ENCODE measurements at places on chromosomes 11 and 22.
A peak's percentile ranks its signal among the peaks of the same experiment; 100 is the strongest.

GRCh38 chr11:117192401-117192875 is 6.7 kb upstream of the TAGLN start:
- no peak for DNase-seq

DNA sequence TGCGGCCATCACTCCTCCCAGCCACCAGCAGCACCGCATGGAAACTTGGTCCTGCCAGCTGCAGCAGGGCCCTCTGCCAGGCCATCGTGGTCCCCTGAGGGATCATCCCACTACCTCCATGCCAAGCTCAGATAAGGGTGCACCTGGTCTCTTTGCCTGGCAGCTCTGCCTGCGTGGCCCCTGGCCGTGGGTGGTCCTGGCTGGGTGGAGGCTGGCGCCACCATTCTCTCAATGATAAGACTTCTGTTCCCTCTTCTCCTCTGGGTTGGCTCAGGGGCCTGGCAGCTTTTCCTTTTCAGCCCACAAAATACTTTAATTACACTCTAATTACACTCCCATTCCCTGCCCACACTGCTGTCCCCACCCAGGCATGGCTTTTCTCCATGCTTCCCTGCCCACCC is 26.8 kb upstream of the TSKU start:
- DNase-seq, result no peak

- peak; percentile 28 for DNase-seq
Observed at GRCh38 chr11:110513259-110513801, 83.6 kb downstream of the FDX1 start.

- no peak for DNase-seq
Observed at GRCh38 chr22:42938976-42939375, 76.0 kb downstream of the PACSIN2 start.

GRCh38 chr11:134063991-134064747 is 4.7 kb upstream of the JAM3 start:
- no peak for DNase-seq

GRCh38 chr11:134066943-134067885 is 1.7 kb upstream of the JAM3 start:
- DNase-seq, result no peak

- DNase-seq, result peak; percentile 84
Observed at GRCh38 chr11:86696004-86696403, 23.6 kb upstream of the ME3 start.

DNA sequence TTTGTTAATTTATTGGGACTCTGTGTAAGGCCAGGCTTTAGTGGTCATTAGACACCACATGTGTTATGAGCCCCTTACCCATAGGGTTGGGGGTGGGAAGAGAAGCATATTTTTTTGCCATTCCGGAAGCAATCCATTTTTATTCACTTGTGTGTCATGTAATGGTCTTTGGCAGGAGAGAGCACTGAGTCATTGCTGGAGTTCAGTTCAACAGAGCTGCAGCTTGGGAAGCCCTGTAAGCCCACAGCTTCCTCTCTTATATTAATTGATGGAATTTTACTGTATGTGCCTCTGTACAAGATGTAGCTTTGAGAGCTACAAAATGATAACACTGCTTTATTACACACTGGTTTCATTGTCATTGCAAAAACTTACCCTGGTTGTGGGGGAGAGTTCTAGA is 177.3 kb upstream of the SORL1-AS1 start:
- DNase-seq, result peak; percentile 79

- DNase-seq, result no peak
Observed at GRCh38 chr11:117878314-117878938, 2.0 kb upstream of the FXYD6 start.

GRCh38 chr11:80103142-80103859 is 662.5 kb upstream of the TENM4 start:
- peak; percentile 90 for DNase-seq

GRCh38 chr11:73218830-73219215 is 742 bp downstream of the P2RY2 start:
- no peak for DNase-seq

GRCh38 chr22:41650229-41650628 is 29.1 kb downstream of the XRCC6 start:
- no peak for DNase-seq

DNA sequence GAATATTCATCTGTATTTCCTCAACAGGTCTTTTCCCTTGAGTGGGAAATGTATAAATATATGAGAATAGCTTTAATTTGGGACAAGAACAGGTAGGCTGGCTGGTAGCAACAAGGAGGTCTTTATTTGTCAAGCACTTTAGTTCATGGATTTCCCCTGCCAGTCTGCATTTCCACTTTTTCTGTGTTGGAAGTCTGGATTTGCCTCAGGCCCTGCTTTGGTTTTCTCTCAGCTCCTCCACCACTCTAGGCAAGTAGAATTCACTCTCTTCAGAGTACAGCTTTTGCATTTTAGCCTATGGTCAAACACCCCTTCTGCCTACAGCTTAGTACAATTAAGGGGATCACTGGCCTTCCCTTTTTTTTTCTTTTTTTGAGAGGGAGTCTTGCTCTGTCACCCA is 57.1 kb downstream of the QSER1 start:
- no peak for DNase-seq

GRCh38 chr11:1067812-1068496 is 6.7 kb upstream of the MUC2 start:
- no peak for DNase-seq

- DNase-seq, result no peak
Observed at GRCh38 chr11:125157953-125158680, 6.4 kb upstream of the PKNOX2 start.

DNA sequence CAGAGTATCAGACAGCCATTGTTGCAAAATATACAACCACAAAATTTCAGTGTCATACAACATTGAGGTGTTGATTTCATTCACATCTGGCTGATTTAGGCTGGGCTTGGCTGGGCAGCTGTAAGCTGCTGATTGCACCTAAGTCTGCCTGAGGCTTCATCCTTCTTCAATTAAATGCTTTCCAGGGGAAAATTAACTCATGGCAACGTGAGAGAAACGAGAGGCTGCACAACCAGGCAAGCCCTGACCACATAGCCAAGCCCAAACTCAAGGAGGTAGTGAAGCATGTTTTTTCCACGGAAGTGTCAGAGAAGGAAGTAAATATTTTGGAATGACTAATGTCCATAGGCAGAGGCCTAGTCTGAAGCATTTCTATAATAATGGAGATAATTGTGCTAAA is 273.8 kb upstream of the ZC3H12C start:
- DNase-seq, result no peak

- DNase-seq, result no peak
Observed at GRCh38 chr11:118240999-118241763, 11.0 kb downstream of the MPZL3 start.

- no peak for DNase-seq
Observed at GRCh38 chr11:86715611-86716010, 43.2 kb upstream of the ME3 start.

- no peak for DNase-seq
Observed at GRCh38 chr11:108807262-108807661, 142.4 kb downstream of the DDX10 start.

GRCh38 chr22:39415506-39415905 is 15.9 kb downstream of the TAB1 start:
- DNase-seq, result no peak

DNA sequence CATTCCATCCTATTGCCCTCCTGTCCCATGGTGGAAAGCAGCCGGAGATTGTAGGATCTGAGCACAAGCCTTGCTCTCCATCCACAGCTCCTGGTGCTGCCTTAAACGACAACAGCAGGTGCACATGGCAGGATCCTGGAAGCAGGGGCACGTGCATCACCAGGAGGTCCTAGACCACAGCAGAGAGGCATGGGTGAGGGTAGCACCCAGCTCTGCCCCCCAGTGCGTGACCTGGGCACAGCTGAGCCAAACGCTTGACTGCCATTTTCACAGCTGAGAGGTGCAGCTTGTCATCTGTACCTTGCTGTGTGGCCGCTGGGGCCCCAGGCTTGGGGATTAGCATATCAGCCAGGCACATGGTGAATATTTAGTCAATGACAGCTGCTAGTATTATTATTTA is 92.7 kb downstream of the NTM start:
- DNase-seq, result no peak

DNA sequence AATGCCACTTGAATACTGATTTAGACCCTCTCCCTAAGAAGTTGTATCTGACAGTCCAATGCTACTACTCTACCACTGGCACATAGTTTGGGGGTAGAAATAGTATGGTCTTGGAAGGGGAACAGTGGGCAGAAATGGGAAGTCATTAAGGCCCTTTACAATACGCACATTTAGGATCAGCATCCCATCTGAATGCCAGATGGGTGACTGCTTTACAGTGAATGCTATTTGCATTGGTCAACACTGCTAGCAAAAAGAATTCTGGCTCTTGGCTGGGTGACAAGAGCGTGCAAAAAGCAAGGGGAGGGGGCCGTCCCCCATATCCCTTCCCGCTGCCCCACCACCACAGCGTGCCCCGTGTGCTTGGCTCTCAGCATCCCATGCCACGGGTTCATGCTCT is 104.7 kb upstream of the BID start:
- DNase-seq, result peak; percentile 76

DNA sequence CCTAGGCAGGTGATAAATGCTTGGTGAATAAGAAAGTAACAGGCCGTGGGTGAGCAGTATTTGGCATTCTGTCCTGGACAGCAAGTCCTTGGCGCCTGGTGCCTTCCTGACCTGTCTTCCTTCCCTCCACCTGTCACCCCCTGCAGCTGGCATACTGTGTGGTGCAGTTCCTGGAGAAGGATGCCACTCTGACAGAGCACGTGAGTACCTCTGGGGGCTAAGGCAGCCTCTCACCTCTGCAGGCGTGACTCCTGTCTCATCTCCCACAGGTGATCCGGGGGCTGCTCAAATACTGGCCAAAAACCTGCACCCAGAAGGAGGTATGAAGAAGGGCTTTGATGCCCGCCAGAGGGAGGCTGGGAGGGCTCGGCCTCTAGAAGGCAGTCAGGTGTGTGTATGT is 4.4 kb downstream of the GPHA2 start:
- DNase-seq, result no peak

DNA sequence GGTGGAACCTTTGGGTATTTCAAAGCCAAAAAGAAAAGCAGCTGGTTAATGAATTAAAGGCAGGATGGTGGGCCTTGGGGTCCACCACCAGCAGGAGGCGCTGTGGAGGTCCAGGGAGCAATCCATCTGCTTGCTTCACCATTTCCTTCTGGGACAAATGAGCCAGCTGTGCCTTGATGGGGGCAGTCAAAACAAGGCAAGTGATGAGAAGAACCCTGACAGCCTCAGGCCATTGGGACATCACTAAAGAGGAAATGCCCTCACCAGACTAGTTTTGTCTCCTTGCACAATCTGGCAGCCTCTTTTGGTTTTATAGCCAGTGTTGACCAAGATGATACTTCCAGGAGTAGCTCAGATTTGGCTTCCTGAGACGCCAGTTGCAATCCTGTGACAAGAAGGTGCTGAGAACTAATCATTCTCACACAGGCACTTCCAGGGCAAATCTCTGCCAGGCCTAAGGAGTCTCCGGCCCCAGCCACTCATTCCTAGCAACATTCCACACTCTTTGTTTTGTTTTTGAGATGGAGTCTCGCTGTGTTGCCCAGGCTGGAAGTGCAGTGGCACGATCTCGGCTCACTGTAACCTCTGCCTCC is 38.2 kb upstream of the WEE1 start:
- DNase-seq, result peak; percentile 91

- no peak for DNase-seq
Observed at GRCh38 chr22:46004105-46004866, 27.3 kb upstream of the WNT7B start.

DNA sequence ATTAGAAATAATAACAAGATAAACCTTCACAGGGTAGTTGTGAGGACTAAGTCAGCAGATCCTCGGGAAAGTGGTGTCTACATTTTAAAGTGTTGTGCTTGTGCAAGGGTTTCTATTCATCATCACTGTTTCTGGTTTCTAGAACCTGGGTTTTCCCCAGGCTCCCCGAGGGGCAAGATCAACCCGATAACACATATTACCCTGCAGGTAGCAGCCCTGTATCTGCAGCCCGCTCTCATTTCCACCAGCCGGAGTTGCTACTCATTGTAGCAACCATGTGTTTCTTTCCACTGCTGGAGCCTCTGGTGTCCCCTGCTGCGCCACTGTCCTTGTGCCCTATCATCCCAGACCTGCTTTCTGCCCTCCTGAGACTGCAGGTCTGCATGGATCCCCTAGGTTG is 67.0 kb downstream of the MIAT start:
- DNase-seq, result no peak

DNA sequence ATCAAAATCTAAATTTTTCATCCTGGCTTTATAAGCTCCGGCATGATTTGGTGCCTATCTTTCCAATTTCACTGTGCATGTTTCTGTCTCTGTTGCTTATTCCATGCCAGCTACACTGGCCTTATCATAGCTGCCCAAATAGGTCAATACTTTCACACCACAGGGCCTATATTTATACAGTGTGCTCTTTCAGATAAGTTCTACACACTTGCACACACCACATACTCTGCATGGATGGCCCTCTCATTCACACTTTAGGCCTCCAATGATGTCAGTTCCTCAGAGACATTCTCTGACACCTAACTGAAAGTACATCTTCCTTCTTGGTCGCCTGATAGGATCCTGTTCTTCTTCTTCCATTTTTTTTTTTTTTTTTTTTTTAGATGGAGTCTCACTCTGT is 7.0 kb downstream of the ALG8 start:
- DNase-seq, result no peak

GRCh38 chr11:121536126-121536525 is 83.4 kb upstream of the SORL1-AS1 start:
- no peak for DNase-seq

DNA sequence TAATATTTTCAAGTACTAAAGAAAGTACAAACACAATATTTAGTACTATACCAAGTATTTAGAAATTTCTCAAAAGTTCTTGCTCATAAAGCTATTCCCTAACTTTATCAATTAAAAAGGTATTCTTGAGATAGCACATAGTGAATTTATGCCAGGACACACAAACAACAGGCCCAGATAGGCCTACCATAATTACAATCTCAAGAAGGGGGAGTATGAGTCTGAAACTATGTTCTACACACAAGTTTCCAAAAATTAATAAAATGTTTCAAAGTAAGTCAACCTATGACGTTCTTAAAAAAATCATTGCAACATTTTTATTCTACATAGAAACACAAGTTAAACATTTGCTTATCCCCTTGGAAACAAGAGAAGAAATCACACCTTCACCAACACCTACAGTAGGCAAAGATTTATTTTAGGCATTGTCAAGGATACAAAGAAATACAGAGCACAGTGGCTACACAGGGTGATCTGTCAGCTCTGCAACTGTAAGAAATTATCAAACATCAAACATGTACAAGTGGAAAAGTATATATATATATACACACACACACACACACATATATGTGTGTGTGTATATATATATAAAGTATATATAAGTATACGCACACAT is 843.9 kb upstream of the CCDC90B start:
- no peak for DNase-seq

Measured in foreskin fibroblast (primary cell).